ENCODE measurements at places on chromosomes 11 and 22.

DNA sequence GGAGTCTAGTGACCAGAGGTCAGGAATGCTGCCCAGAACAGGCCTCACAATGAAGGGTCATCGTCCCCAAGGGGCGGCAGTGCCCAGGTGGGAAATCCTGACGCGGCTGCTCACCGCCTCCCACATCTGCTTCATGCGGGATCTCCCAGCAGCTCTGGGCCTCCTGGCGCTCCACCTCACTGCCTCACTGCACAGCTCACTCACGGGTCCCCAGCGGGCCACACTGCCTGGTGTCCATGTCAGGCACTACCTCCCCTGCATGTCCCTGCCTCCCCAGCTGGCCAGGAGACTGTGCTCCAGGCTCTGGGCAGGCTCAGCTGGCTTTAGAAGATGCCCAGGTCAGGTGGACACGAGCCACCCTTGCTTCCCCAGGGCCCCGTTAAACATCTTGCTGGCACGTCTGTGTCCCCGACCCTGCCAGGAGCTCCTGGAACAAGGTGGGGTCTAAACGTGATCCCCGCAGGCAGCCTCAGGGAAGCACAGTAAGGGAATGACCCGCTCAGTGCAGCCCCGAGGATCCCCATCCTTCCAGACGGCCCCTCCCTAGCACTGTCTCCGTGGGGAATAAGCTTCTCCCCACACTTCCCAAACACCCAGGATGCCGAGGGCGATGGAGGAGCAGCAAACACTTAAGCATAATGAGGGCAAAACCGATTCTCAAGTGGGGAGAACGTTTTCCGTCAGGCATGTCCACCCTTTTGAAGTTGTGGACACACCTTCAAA is 93.2 kb downstream of the TRMU start:
- no peak for DNase-seq

DNA sequence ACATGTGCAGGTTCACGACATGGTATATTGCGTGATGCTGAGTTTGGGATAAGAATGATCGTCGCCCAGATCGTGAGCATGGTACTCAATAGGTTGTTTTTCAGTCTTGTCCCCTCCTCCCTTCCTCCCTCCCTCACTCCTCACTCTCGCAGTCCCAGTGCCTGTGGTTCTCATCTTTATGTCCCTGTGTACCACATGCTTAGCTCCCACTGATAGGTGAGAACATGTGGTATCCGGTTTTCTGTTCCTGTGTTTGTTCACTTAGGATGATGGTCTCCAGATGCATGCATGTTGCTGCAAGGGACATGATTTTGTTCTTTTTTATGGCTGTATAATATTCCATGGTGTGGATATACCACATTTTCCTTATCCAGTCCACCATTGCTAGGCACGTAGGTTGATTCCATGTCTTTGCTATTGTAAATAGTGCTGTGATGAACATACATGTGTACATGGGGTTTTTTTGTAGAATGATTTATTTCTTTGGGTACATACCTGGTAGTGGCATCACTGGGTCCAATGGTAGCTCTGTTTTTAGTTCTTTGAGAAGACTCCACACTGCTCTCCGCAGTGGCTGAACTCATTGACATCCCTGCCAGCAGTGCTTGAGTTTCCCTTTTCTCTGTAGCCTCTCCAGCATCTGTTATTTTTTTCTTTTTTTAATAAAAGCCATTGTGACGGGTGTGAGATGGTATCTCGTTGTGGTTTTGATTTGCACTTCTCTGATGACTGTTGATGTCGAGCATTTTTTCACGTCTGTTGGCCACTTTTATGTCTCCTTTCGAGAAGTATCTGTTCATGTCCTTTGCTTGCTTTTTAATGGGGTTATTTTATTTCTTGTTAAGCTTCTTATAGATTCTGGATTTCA is 16.4 kb downstream of the ZBED4 start:
- no peak for DNase-seq

DNA sequence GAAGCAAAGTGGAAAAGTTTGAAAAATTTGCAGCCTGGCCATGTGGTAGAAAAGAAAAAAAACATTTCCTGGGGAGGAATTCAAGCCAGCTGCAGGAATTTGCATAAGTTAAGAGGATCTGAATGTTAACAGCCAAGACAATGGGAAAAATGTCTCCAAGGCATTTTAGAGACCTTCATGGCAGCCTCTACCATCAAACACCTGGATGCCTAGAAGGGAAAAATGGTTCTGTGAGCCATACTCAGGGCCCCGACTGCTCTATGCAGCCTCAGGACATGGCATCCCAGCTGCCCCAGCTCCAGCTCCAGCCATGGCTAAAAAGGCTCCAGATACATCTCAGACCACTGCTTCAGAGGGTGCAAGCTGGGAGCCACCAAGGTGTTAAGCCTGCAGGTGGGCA is 149.1 kb upstream of the SOX6 start:
- DNase-seq, result no peak

DNA sequence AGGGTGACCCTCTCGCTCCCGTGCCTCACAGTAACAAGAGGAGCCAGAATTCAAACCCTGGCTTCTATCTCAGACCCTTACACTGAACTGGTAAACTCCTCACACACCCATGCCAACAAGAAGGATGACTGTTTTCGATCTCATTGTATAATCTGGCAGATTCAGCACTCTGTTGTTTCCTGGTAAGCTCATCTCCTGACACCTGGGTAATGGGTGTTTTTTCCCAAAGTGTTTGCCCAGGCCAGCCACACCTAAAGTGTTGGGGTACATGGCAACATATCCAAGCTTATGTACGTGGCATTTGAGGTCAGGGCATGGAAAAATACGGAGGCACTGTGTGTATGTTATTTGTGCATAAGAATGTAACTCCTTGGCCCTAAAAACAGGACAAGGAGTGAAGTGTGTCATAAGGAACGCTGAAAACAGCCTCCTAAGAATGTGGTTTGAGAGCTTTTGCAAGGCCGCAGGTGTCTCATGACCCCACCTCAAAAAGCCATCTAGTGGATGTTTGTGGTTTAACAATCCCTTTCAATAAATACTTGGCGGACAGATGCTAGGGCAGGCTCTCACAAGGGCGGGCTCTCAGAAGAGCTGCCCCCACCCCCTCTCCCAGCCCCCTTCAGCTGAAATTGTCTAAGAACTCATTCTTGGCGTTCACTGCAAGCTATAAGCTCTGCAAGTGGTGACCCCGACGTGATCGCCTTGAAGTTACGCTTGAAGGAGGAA is at the start of gene MS4A15:
Gene MS4A15 (plus strand): TSS at position 561 of the 726 bp plus-strand sequence. CDS start 6,867 bp downstream, outside the sequence.
- no peak for DNase-seq

- no peak for DNase-seq
Observed at GRCh38 chr22:19937616-19938473, 3.7 kb upstream of the COMT start.

- no peak for DNase-seq
Observed at GRCh38 chr11:120173019-120173705, 35.2 kb upstream of the TRIM29 start.

DNA sequence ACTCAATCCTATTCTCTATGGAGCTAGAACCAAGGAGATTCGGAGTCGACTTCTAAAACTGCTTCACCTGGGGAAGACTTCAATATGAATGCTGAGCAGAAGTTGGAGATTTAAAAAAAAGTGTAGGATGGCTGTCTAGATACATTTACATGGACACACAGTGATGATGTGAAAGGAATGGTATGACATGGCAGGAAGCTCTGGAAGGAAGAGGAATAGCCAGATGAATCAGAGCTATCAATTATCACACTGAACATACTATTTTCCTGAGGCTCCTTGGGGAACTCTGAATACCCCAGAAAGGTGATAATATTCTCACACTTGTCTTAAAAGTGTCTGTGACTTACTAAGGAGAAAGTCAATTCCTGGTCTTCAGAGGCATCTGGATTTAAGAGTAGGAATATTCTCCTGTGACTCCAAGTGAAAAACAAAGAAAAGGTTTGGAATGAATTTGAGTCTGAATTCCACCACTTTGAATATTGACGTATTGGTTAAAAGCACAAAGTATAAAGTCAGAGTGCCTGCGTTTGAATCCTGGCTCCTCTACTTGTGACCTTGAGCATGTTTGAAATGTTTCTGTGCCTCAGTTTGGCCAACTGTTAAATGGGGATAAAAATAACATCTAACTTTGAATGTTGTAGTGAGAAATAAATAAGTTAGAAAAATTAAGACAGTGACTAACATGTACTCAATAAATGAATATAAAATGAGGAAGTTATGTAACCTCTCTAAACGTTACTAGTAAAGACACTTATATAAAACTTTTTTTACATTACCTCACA is 1.3 kb downstream of the OR52D1 start:
- no peak for DNase-seq

DNA sequence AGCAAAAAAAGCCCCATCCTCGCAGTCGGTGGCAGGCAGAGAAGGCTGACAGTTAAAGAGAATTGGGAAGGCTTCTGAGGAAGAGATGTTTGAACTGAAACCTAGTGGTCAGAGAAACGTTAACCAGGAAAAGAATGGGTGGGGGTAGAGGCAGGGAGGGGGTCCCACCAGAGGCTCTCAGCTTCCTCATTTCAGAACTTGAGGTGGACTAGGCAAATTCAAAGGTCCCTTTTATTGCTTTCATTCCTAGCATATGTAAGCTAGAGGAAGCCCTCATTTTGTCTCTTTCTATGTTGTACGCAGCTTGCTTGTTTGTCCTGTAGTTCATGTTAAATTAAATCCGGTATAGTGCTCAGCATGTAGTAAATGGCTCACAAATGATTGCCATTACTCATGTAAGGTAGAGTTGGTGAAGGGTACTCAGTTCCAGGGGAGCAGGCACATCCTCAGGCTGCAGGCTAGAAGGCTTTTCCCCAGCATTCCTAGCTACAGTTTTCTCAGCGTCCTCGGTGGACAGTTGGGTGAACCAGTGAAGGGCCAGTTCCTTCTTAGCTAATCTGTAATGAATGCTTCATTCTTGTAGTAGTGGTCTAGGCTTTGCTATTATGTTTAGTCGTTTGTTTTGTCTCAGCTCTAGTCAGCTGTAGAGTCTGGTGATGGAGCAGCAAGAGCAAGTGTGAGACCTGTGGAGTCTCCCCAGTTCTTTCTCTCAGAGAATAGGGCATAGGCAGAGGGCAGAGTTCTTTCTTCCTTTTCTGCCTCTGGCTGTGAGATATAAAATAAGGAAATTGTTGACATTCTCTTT is 58.6 kb downstream of the UVRAG start:
- DNase-seq, result no peak

DNA sequence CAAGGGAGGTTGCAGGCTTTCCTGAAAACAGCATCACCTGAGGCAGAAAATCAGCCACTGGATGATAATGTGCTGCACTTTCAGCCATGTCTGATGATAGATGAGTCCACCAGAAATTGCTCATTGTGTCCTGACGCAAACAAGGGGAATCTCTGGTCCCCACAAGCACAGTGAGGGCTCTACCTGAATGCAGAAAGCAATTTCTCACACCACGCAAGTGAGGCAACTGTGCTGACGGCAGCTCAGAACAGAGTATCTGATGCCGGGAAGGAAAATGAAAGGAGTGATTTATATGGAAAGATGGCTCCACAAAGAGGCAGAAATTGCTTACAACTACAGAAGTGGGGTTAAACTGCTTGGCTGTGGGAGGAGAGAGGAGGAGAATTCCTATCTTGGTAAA is 867.1 kb downstream of the OPCML start:
- DNase-seq, result no peak

DNA sequence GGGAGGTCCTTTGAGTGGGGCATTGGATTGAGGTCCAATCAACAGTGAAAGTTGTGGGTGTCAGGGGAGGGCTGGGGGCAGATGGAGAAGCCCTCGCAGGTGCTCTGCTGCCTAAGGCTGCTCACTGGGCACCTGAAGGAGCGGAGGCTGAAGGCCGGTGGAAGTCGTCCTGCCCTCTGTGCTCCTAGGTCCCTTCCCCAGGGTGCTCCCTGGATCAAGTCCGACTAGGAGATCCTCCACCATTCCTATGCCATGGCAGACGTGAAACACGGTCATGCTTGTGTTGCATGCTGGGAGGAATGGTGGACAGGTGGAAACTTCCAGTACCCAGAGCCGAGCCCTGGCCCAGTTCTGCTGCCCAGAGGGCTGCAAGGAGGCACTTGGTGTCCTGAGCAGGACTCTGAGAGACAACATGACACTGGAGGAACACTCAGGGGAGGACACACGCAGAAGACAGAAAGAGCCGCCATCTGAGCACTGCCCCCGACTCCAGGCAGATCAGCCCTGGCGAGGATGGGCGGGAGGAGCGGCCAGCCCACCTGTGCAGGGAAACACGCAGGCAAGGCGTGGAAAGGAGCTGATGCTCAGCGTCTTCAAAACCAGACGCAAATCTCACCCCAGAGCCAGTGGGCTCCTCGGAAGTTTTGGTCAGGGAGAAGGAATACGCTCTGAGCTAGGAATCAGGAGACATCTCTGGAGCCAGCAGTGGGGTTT is 786.8 kb downstream of the BRD1 start:
- DNase-seq, result no peak

GRCh38 chr11:59283825-59284772 is 71.4 kb upstream of the MPEG1 start:
- DNase-seq, result no peak

- DNase-seq, result peak; percentile 74
Observed at GRCh38 chr22:24060375-24060788, 49.3 kb downstream of the CABIN1 start.

- no peak for DNase-seq
Observed at GRCh38 chr22:36368359-36368983, 19.3 kb downstream of the MYH9 start.

GRCh38 chr22:21641417-21641788 is 699 bp upstream of the SDF2L1 start:
- DNase-seq, result peak; percentile 25

DNA sequence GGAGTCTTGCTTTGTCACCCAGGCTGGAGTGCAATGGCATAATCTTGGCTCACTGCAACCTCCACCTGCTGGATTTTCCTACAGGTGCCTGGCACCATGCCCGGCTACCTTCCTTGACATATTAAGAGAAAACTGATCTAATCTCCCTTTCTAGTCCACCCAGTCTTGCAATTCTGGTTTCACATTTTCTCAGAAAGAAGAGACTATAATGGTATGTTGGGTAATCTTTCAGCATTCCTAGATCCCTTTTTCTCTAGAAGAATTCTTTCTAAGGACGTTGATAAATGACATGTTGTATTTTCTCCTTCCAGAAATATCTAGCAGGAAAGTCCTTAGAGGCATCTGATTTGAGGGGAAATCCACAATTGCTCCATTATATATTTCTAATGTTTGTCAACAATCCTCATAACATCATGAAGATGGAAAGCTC is 10.4 kb upstream of the HSPA8 start:
- DNase-seq, result no peak

GRCh38 chr11:134862105-134862502 is 450.1 kb upstream of the B3GAT1 start:
- no peak for DNase-seq

DNA sequence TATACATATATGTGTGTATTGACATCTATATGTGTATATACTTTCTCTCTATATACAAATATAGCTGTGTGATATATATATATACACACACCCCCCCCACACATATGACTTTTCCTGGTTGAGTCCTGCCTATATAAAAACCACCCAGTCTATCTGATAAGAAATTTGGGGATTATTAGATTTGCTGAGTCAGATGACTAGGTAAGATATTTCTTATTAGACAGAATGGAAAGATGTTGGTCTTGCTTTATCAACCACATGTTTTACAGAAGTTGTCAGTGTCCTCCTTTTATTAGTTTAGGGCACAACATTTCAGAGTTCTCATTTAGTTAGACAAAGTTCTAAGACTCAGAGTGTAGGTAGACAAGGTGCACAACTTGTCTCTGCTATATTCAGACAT is 953.3 kb downstream of the METTL15 start:
- DNase-seq, result no peak

- DNase-seq, result no peak
Observed at GRCh38 chr11:10023212-10023611, 270.8 kb downstream of the SBF2 start.

GRCh38 chr22:48403521-48404403 is 1423.9 kb downstream of the BRD1 start:
- no peak for DNase-seq
